ENCODE measurements at places on chromosomes 16 and 17.

GRCh38 chr17:58353389-58353825 is 1.4 kb upstream of the SUPT4H1 start:
- DNase-seq, result no peak

GRCh38 chr16:14289692-14290340 is 218.7 kb downstream of the MRTFB start:
- DNase-seq, result no peak

DNA sequence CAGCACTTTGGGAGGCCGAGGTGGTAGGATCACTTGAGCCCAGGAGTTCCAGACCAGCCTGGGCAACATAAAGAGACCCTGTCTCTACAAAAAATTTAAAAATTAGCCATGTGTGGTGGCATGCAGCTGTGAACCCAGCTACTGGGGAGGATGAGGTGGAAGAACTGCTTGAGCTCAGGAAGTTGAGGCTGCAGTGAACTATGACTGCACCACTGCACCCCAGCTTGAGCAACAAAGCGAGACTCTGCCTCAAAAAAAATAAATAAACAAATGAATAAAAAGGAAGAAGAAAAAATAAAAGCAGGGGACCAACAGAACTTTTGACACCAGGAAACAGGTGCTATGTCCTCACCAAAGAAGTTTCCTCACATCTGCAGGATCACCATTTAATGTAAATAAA is 14.2 kb downstream of the TERF2 start:
- DNase-seq, result no peak

- no peak for DNase-seq
Measured at GRCh38 chr16:13897806-13898205, 22.1 kb upstream of the ERCC4 start.

DNA sequence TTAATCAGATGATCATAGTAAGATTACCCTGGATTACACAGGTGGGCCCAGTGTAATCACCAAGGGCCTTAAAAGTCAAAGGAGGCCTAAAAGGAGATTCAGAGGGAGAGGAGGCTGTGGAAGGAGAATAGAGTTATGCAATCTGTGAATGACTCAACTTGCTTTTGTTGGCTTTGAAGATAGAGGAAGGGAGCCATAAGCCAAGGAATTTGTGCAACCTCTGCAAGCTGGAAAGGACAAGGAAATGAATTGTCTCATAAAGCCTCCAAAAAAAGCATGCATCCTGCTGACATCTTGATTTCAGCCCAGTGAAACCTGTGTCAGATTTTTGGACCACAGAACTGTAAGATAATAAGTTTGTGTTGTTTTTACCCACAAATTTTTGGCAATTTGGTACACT is 109.6 kb downstream of the CNTNAP4 start:
- peak; percentile 30 for DNase-seq

GRCh38 chr16:54071514-54071913 is 215.1 kb downstream of the IRX3 start:
- DNase-seq, result no peak

- no peak for DNase-seq
Measured at GRCh38 chr16:5206331-5206990, 108.9 kb upstream of the EEF2KMT start.

- DNase-seq, result no peak
Measured at GRCh38 chr17:51355441-51356410, 95.4 kb downstream of the UTP18 start.

GRCh38 chr17:63550817-63551639 is 751 bp downstream of the DCAF7 start:
- peak; percentile 4 for DNase-seq

GRCh38 chr16:85284141-85284817 is 172.0 kb upstream of the CIBAR2 start:
- no peak for DNase-seq

DNA sequence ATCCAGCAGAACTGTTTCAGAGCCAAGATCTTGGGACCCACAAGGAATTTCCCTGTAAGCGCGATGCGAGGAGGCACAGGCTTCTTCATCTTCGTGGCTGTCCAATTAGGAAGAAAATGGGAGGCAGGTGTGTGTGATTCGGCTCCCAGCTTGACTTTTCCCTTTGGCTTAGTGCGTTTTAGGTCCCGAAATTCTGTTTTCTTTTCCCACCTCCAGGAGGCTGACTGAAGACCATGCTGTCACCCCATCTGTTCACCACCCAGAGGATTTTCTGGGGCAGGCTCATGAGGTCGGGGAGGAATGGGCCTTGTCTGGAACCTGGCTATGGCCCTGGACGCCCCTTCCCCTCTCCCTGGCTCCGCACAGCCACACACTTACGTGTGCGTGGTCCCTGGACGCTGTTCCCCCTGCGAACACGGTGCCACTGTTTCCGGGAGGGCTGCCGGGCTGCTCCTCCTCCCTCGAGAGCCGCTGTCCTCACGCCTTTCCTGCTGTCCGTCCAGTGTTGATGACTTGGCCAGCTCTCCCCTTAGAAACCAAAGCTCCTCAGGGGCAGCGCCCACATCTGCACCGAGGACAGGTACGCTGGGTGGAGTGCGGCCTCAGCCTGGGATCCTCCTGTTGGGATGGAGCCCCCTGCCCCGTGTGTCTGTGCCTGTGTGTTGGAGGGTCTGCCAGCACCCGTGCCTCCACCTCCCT is 2.7 kb upstream of the PABPN1L start:
- DNase-seq, result no peak

GRCh38 chr16:17266608-17267313 is 204.0 kb downstream of the XYLT1 start:
- DNase-seq, result no peak

DNA sequence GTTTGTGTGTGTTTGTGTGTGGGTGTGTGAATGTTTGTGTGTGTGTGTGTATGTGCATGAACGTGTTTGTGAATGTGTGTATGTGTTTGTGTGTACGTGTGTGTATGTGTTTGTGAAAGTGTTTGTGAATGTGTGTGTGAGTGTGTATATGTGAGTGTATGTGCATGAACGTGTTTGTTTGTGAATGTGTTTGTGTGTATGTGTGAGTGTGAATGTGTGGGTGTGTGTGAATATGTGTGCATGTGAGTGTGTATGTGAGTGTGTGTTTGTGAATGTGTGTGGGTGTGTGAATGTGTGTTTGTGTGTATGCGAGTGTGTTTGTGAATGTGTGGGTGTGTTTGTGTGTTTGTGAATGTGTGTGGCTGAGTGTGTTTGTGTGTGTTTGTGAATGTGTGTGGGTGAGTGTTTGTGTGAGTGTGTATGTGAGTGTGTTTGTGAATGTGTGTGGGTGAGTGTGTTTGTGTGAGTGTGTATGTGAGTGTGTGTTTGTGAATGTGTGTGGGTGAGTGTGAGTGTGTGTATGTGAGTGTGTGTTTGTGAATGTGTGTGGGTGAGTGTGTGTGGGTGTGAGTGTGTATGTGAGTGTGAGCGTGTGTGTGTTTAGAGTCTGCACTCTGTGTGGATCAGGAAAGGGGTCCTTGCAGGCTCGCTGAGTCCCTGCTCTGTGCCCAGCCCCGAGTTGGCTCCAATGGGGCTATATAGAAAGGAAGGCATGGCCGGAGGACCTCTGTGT is 890 bp upstream of the CD300A start:
- DNase-seq, result no peak

DNA sequence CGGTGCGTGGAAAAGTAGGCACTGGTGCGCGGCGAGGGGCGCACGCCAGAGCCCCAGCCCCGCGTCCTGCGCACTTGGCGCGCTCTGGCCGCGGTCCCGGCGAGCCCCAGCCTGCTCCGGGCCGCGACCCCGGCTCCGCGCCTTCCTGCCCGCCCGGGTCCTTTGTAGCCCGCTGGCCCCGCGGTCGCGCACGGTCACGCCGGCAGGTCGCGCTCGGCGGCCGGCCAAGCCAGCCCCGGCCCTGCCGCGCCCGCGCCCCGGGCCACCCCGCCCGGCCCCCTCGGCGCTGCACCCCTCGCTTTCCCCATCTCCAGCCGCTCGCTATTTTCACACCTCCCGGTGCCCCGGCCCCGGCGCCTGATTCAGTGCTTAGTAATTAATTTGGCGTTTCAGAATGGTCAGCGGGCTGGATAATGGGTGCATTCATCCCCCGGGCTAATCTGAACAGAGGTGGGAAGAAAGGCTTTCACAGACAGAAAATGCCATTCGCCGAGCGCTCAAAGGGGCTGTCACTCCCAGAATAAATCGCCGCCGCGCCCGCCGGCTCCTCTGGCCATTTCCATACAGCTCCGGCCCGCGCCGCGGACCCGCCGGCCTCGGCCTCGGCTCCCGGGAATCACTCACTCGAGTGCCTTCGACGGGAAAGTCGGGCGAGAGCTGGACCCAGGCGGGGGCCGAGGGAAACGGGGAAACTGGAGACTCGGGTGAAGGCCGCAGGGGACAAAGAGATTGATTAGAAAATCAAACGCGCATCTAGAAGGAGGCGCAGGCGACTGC is 17.8 kb upstream of the NTN1 start:
- no peak for DNase-seq

DNA sequence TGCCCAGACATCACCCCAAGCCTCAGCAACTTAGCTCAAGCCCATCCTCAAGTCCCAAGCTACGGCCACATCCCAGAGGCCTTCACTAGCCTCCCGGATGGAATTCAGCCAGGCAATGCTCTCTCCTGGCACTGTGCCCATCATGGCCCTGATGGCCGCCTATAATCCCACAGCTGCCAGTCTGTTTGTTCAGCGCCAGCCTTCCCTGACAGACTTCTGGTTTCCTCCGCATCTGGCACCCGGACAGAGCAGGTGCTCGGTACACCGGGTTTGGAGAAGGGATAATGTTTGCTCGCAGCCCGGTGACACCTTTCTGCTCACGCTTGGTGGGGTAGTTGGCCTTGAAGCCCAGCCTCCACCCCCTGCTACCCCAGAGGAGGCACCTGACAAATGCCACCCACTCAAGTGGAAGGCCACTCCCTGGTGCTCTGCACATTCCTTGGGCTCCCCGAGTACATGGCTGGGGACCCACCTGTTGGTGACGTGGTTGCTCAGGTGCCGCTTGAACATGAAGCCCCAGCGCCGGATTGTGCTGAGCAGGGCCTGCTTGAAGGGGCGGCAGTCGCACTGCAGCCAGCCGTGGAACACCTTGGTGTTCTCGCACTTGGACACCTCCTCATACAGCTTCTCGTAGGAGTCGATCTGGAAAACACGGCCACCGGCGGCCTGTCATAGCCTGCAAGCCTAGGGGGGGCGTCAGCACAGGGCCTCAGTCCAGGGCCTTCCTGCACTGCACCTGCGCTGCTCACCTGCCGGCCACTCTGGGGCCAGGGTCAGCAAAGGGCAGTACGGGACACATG is 47.1 kb downstream of the DNAH17 start:
- DNase-seq, result no peak

DNA sequence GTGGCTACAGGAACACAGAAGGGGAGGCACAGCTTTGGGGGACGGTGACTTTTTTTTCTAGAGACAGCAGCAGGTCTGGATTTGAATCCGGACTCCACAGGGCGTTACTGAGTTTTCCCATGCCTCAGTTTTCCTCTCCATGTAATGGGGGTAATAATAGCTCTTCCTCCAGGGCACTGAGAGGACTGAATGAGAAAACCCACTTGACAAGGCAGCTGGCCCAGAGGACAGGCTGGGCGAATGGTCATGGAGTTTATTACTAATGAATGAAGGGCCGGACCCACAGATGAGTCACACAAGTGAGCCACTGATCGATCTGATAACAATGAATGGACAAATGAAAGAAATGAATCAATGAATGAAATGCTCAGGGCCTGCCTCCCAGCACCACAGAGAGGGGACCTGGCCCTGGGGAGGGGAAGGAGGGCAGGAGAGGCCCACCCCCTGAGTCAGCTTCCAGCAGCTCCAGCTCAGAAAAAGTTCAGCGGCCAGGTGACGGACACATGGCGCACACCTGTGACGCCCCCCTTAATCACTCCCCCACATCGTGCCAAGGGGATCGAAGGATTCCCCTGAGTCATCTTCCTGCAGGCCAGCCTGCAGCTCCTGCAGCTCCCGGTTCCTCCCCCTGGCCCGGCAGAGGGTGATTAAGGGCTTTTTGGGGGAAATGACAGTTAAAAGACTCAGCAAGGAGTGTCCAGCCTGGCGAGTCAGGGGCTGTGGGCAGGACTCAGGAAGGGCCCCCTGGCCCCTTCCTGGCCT is 54.3 kb downstream of the SOCS1 start:
- peak; percentile 94 for DNase-seq

DNA sequence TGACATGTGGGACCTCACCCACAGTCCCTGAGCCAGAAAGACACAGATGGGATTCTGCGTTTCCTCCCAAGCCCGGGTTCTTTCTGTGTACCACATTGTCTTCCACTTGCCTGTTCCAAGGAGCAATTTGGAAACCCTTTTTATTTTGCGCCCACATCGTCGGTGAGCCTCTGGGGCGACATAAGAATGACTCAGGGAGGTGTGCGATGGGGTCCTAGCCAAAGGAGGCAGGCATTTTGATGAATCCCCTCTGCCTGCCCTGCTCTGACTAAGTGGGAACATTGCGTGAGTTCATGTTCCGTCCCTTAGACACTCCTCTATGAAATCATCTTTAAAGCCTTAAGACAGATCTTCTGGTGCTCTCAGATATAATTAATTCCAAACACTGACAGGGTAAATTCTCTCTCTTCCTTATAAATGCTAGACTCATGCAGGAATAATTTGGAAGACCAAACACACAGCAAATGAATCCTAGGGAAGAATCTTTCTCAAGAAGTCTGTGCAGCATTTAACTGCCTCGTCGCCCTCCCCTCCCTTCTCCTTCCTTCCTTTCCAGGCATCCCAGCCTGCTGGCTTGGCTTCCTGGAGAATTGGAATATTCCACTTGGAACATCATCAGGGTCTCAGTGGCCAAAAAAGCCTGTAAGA is 52.7 kb upstream of the FOXF1 start:
- peak; percentile 15 for DNase-seq

GRCh38 chr17:33964344-33964979 is 290.6 kb upstream of the CCL2 start:
- DNase-seq, result no peak

DNA sequence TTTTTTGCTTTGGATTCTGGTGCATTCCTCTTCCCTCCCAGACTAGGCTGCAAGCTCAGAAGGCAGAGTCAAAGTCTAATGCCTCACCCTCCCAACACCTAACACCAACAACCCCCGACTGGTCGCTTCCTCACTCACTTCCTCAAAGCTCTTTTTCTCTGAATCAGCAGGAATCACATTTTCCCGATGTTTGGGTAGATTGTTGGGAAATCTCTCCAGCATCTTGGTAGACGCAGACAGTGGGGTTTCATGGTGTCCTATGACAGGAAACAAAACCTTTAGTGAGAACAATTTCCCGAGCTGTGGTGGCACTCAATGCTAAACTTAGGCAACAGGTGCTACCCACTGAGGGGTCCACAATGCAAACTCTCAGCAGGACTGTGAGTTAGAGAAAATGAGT is 39.9 kb upstream of the ICAM2 start:
- DNase-seq, result no peak

DNA sequence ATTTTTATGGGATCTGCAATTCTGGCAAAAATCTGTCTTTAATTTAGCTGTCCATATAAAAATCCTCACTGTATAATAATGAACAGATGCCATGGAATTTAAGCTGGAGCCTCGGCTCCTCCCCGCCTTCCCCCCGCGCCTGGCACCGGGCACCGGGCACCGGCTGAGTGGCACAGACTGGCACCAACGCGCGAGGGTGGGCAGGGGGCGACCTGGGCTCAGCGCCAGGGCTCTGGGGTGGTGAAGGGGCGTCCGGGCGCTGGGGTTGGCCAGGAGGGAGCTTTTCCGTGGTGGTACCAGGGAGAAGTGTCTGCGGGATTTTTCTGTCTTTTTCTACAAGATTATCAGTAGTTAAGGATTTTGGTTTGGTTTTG is 9.1 kb downstream of the NEUROD2 start:
- DNase-seq, result no peak

- peak; percentile 99 for DNase-seq
Measured at GRCh38 chr17:2192367-2193057, 111.1 kb downstream of the SMG6 start.

Data from HS-5 (cell line).